ENCODE measurements at places on chromosomes 4 and X.

- no peak for DNase-seq
These were observed 30.4 kb upstream of the TEC start for GRCh38 chr4:48300004-48300403.

GRCh38 chr4:105520819-105521790 is 31.3 kb upstream of the ARHGEF38 start:
- DNase-seq, result no peak

GRCh38 chr4:186831574-186831973 is 107.9 kb upstream of the FAT1 start:
- DNase-seq, result no peak

- DNase-seq, result no peak
These were observed 120.2 kb downstream of the SHOX start for GRCh38 chrX:750812-751211.

DNA sequence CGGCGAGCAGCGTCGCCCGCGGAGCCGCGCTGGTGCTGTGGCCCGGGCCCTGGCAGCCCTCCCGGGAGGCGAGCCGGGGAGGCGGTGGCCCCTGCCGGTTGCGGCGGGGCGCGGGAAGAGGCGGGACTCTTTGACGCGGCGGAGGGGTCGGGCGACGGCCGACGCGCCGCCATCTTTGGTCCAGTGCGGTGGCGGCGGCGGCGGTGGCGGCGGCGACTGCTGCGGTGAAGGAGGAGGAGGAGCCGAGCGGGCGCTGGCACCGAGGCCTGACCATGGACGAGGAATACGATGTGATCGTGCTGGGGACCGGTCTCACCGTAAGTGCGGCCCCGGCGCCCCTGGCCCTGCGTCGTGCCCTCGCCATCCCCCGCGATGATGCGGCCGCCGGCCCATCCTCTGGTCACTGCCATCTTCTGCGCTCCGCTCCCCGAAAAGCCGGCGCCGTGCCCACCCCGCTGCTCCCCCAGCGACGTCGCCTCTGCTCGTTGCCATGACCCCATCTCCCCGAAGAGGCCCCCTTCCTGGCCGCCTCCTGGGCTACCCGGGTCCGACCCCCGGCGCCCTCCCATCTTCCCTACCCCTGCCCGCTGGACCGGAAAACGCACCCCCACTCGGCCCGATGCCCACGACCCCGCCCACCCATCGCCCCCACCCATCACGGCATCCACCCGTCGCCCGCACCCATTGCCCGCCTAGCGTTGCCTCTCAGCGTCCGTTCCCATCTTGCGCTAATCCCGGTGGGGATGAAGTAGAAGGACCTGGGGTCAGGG is at the start of gene GDI1:
Gene GDI1 (plus strand): TSS at position 172 of the 770 bp plus-strand sequence. CDS start 101 bp downstream, at position 273.
- DNase-seq, result no peak

DNA sequence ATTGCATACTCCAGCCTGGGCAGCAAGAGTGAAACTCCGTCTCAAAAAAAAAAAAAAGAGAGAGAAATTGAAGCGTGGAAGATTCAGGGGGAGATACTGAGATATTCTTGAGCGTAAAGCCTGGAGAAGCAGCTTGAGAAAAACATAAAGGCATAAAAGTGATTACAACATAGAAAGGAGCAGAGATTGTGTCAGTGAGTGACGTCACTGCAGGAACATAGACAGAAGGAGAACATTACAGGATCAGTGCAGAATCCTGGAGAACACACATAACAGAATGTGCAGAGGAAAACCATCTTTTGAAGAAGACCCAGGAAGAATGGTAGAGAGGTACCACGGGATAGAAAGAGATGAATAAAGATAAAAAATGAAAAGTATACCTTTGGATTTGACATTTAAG is 147.0 kb downstream of the APBB2 start:
- no peak for DNase-seq

- DNase-seq, result no peak
These were observed 4.6 kb upstream of the SOWAHD start for GRCh38 chrX:119753639-119754257.

- no peak for DNase-seq
These were observed 14.4 kb downstream of the ADH1A start for GRCh38 chr4:99276417-99276816.

DNA sequence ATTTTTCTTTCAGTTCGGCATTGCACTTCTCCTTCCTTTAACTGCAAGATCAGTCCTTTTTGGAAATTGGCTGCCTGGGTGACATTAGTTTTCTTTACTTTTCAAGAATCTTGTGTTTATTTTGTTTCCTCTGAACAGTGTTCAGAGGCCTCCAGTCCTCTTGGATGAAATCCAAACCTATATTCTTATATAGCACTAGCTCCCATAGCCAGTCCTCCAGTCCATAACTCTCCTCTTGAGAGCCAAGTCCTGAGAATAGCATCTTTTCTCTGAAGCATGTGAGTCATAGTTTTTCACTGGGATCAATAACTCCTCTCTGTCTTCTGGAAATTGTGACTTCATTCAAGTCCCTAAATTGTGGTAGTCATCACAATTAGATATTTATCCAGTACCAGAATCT is 357.5 kb downstream of the RAPGEF2 start:
- no peak for DNase-seq

DNA sequence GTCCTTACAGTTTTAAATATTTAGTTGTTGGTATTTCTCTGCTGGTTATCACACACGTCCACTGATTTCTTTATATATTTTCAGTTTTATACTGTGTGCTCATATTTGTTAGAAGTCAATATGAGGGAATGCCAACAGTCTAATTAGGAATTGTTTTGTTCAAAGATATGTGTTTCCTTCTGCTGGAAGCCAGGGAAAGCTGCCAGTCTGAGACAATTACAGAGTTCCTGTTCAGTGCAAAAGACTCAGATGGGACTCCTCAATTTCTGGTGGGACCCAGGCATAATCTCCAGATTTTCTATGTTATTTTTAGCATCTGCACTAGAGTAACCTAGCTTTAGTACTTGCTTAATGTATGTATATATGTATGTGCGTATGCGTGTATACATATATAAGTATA is 486.0 kb downstream of the GRID2 start:
- DNase-seq, result no peak

GRCh38 chrX:150159537-150159936 is 203.6 kb upstream of the MAMLD1 start:
- DNase-seq, result no peak

DNA sequence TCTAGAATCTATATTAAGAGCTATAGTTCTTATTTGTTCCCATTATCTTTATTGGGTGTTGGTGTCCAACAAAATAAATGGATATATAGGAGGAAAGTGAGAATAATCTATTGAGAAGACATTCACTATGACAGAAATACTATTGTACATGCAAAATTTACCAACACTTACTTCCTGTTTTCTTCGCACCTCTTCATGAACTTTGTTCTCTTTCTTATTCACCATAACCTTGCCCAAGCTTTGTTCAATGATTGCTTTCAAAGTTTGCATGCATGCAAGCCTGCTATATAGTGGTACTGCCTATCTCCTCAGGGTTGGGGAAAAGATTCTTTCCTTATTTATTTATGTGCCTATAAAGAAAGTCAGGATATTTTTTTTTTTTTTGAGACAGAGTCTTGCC is 176.4 kb upstream of the JADE1 start:
- no peak for DNase-seq

DNA sequence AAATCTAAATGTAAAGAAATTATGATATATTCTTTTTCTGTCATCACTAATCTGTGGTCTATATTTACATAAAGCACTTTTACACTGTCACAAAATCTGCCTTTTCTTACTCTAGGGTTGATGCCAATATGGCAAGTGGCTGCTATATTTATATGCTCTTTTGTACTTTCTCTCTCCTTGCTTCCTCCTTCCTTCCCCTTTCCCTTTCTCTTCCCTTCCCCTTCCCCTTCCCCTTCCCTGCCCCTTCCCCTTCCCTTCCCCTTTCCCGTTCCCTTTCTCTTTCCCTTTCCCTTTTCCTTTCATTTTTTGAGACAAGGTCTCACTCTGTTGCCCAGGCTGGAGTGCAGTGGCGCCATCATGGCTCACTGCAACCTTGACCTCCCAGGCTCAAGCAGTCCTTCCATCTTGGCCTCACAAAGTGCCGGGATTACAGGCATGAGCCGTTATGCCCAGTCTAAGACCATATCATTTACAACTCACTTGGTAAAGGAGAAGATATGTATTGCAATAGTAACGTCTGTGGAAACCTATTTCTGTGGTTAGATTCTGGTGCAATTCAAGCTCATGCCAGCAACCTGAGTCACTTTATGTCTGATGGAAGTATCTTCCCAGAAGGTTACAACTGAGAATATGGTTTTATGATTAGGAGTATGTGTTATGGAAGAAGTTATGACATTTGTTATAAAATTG is 13.9 kb upstream of the PLAC8 start:
- no peak for DNase-seq

DNA sequence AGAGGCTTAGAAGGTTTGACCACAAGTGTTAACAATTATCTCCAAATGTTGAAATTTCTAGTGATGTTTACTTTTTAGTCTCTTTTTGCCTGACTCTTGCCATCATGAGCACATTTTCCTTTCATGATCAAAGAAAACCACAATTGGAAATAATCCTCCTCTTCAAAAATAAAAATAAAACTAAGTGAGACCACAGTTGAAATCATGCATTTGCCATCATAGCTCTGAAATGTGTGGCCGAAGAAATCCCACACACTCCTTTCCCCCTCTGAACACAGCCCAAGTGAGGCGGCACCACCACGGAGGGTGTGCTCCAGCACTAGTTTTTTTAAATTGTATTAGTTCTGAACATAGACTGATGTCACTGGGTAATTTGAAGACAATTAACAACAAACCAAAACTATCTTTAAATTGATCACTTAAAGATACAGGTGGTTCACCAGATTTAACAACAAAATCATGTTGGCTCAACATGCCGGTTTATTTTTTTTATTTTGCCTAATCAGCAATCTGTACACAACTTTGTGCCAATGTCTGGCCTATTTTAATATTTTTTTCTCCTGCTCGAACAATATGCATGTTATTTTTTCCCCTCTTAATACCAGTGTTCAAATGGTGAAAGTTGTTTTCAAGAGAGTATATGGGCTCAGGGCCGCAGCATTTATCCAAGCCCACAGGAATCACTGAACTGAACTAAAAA is 17.6 kb downstream of the APBB2 start:
- DNase-seq, result no peak

DNA sequence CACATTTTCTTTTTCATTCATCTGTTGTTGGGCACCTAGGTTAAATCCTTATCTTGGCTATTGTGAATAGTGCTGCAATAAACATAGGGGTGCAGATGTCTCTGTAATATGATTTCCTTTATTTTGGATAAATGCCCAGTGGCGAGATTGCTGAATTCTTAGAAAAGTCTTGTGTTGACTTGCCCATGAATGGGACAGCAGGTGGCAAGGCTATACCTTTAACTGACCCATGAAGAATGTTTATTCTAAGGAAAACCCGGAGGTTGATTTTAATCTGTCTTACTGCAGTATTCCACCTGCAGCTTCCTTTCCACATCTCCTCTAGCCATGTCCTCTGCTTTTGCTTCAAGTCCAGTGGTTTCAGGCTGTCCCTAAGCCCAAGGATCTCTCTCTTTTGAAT is 220.6 kb downstream of the SNCA start:
- no peak for DNase-seq

DNA sequence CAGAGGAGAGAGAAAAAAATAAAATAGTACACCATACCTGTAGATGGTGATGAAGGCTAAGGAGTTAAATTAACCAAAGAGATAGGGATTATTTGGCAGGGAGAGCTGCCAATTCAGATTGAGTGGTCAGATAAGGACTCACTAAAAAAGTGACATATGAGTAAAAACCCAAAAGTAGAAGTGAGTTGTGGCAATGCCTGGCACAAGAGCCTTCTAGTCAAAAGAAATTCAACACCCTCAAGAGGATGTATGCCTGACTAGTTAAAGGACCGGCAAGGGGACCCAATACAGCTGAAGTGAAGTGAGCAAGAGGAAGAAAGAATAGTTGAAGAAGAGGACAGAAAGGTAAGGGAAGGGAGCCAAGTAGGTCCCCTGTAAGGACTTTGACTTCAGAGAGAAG is 34.9 kb downstream of the ELF2 start:
- no peak for DNase-seq

GRCh38 chr4:1747603-1747967 is 26.3 kb downstream of the TACC3 start:
- DNase-seq, result no peak

DNA sequence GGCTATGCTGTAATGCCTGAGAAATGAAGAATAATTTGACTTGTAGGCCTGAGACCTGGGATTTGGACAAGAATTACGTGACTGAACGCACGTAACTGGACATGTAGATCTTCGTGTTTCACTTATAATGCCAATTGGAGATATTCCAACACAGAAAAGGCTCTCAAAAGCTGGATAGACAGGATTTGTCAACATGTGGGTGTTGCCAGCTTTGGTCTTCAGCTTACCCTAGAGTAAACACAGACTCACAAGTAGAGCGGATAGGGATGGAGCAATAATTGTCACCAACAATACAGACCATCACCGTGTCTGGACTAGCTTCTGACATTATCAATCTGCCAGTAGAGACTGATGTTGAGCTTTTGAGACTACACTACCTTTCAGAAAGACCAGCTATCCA is 1511.0 kb upstream of the ADGRL3 start:
- no peak for DNase-seq

GRCh38 chrX:56763556-56764152 is 34.6 kb downstream of the NBDY start:
- no peak for DNase-seq

- no peak for DNase-seq
These were observed 75.2 kb upstream of the PRKX start for GRCh38 chrX:3788494-3789233.

DNA sequence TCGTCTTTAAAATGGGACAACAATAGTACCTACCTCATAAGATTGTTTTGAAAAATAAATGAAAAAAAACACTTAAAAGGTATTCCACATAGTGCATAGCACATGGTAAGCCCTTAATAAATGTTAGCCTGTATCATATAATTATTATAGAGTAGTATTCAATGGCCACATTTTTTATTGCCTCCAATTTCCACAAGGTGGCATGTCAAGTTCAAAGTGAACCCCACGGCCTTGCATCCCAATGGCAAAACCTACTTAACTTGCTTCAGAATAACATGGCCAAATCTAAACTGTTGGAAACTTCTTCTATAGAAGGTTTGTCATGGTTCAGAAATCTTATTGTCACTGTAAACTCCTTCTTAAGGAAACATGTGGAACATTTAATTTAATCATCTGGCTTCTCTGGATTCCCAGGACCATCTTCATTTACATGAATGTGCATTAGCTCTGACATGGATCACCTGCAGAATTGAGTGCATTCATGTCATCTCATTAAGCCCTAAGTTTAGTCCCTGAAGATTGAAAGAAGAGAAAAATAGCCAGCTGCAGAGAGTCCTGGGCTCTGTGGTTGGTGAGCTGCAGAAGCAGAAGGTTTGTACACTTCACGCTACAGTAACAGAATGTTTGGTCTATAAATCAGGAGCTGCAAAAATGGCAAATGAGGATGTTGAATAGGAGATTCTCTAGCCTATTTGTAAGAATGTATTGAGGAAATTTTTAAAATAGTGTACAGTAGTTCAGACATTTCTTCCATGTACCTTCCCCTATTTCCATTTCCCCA is 61.0 kb downstream of the ANXA3 start:
- no peak for DNase-seq

- DNase-seq, result no peak
These were observed 1.8 kb upstream of the GABRQ start for GRCh38 chrX:152635941-152636340.
